ENCODE measurements at places on chromosomes 1 and 21. TPM values are rescaled to one million over a fixed set of nuclear protein-coding genes. Genes with fewer than 3 reads are reported as not detected.

TRAPPC3 gene
- total RNA-seq = 92.3 TPM

CYP4A11 gene
- not detected for total RNA-seq

SPRR2A gene
- total RNA-seq = not detected

CHIT1 gene
- 0.41 TPM for total RNA-seq

RIMS3 gene
- 33.7 TPM for total RNA-seq

COL11A1 gene
- not detected for total RNA-seq

MACF1 gene
- total RNA-seq = 650 TPM

NPR1 gene
- 293 TPM for total RNA-seq

EFNA4 gene
- total RNA-seq = 2.8 TPM

DNASE2B gene
- not detected for total RNA-seq

NBPF10 gene
- total RNA-seq = 5.0 TPM

NBPF26 gene
- total RNA-seq = 19.2 TPM

- DNase-seq = no peak
Observed at GRCh38 chr1:86933562-86934377, 19.3 kb downstream of the HS2ST1 start.

GRCh38 chr1:228884196-228884595 is 148.9 kb downstream of the RHOU start:
- no peak for DNase-seq

- DNase-seq = no peak
Observed at GRCh38 chr1:203450479-203451149, 25.0 kb upstream of the PRELP start.

DNA sequence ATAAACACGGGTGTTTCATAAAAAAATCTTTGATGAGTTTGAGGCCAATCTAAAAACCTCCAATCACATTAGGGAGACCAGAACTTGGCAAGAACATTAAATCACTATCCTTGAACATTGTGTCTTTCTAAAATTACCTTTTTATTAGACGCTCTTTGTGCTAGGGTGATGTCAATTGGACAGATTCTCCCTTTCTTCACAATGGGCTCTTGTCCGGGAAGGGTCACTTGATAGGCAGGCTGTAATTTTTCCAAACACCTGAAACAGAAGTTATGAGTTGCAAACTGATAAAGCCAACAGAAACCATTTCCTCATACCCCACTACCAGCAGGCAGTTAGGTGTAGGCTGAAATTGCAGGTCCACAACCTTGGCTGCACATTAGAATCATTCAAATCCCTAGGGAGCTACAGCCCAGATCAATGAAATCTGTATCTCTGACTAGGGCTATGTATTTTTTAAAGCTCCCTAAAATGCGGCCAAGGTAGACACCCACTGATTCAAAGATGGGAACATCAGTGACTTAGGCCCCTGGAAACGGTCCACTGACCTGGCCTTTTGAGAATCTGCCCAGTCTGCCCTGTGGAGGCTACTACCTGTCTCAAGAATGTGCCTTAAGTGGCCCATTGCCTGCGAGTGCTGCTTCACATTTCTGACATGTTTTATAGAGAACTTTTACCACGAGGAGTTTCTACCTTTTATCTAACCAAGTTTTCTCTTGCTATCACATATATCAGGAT is 16.5 kb downstream of the EIF2D start:
- no peak for DNase-seq

DNA sequence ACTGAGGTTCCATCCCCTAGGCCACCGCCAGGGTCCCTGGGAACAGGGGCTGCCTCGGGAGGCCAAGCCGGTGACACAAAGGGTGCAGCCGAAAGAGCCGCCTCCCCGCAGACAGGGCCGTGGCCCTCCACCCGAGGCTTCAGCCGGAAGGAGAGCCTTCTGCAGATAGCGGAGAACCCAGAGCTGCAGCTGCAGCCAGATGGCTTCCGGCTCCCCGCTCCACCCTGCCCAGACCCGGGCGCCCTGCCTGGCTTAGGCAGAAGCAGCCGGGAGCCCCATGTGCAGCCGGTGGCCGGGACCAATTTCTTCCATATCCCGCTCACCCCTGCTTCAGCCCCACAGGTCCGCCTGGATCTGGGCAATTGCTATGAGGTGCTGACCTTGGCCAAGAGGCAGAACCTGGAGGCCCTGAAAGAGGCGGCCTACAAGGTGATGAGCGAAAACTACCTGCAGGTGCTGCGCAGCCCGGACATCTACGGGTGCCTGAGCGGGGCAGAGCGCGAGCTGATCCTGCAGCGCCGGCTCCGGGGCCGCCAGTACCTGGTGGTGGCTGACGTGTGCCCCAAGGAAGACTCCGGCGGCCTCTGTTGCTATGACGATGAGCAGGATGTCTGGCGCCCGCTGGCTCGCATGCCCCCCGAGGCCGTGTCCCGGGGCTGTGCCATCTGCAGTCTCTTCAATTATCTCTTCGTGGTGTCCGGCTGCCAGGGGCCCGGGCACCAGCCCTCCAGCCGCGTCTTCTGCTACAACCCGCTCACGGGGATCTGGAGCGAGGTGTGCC is 1.4 kb downstream of the KLHDC7A start:
- no peak for DNase-seq

DNA sequence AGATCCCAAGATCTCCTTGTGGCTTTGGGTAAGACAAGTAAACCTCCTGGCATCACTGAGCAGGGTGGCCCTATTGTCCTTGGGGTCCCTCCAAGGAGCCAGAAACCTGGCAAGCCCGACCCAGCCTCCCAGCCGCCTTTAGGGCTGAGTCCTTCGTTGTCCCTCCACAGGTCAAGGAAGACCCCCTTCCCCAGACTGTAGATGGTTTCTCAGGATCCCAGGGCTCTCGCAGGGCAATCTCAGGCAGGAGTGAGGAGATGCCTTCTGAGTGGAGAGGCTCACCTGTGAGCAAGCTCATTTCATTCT is 71.6 kb upstream of the CSF3R start:
- no peak for DNase-seq

DNA sequence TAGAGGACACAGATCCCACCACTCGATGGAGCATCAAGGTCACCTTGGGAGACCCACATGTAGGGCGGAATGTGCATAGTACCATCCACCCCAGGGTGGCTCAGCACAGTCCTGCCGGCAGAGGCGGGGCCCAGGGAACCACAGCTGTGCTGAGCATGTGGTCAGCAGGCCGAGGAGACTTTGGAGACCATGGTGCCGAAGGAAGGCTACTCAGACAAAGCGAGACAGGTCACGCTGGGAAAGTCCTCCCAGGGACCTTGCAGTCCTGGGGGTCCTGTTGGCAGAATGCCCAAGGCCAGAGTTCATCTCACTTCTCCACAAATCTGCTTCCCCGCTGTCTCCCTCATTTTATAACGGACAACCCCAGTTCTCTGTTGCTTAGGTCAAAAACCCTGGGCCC is 22.5 kb downstream of the WNT3A start:
- no peak for DNase-seq

GRCh38 chr1:181577475-181577874 is 94.2 kb downstream of the CACNA1E start:
- DNase-seq = no peak

GRCh38 chr1:226608699-226609505 is 60.3 kb downstream of the STUM start:
- DNase-seq = no peak

- DNase-seq = no peak
Observed at GRCh38 chr1:214312530-214313051, 31.6 kb downstream of the SMYD2 start.

DNA sequence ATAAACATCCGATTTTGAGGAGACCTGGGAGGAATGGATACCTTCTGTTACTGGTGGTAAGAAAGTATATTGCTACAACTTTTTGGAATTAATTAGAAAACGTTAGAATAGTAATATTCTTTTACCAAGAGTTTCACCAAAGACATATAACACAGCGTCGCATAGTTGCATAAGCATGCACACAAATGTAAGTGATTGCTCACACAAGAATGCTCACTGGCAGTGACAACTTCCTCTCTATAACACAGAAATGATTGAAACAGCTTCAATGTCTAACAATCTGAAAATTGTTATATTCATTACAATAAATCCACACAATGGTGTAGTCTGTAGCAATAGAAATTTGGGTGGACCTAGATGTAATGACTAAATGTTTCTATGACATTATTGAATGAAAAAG is 998.6 kb downstream of the TTLL7 start:
- DNase-seq = no peak

- no peak for DNase-seq
Observed at GRCh38 chr1:231272880-231273279, 31.9 kb downstream of the GNPAT start.

GRCh38 chr1:7379441-7379971 is 391.6 kb upstream of the VAMP3 start:
- DNase-seq = no peak

DNA sequence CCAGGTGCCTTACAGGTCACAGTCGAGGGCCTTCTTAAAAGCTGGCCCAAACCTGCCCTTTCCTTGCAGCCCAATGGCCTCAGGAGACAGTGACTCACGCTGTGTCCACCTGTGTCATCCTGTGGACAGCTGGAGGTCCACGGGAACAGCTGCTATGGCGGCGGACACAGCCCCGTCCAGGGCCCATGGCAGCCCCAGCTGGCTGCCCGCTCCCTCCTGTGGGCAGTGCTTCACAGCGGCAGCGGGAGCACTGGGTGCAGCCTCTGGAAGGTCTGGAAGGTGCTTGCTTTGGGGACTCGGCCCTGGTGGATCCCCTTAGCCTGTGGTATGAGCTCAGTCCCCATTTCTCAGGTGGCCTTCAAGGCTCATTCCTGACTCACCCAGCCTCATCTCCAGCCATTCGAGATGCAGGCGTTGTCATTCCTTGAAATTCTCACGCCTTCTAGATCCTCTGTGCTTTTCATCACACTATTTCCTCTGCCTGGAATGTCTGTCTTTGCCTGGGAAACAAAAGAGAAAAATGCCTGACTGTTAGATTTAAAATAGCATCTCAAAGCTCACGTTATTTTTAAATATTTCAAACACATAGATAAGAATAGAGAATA is 86.8 kb downstream of the KIF26B start:
- no peak for DNase-seq

GRCh38 chr21:27425172-27425571 is 458.3 kb upstream of the ADAMTS5 start:
- no peak for DNase-seq

Measured in thoracic aorta (tissue), 2 donors.